Right ventricle myocardium inferior (tissue), 1 donor: ENCODE measurements at places on chromosomes 1 and 21.

- no peak for DNase-seq
These were observed 59.5 kb downstream of the IRF2BP2 start for GRCh38 chr1:234550341-234551031.

GRCh38 chr1:180482425-180483275 lies 19.7 kb downstream of the ACBD6 start:
- no peak for DNase-seq

- DNase-seq, result no peak
These were observed 1659.6 kb downstream of the NCAM2 start for GRCh38 chr21:22657781-22658180.

- no peak for DNase-seq
These were observed 61.1 kb downstream of the FMN2 start for GRCh38 chr1:240152611-240153297.

DNA sequence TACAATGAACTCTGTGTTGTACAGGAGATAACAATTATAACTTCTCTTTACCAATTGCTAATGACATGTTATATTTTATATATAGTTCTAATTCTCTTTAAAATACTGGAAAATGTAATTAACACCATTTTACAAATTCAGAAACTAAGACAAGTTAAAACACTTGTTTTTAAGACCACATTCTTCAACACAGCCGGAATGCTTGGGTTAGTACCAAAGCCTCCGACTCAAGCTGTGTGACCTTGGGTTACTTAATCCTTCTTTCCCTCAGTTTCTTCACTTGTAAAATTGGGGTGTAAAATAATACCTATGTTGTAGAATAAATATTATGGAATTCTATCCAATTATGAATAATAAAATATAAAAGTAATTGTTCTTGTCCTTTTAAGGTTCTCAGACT lies 378.7 kb downstream of the USH2A start:
- DNase-seq, result no peak

GRCh38 chr1:230028602-230029223 lies 38.3 kb upstream of the GALNT2 start:
- no peak for DNase-seq

DNA sequence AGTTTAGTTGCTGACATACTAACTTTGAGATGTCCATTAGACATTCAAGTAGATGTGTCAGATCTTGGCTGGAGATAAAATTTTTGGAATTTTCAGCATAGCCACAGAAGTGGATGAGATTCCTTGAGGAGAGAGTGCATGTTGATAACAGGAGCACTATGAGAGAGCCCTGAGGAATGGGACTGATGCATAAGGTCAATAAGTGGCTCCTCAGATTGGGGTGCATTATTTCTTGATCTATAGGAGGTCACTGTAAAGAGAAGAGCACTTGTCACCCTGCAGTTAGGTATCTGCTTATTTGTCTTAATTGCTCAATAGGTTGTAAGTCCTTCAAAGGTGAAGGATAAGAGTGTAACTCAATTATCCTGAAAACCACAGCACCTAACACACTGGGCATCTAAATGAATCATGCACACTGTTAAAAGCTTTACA lies 52.0 kb upstream of the TACSTD2 start:
- DNase-seq, result no peak

- peak; percentile 65 for DNase-seq
These were observed 5.8 kb downstream of the SDC3 start for GRCh38 chr1:30902593-30903290.

- no peak for DNase-seq
These were observed 38.6 kb downstream of the GPR3 start for GRCh38 chr1:27430903-27431600.

DNA sequence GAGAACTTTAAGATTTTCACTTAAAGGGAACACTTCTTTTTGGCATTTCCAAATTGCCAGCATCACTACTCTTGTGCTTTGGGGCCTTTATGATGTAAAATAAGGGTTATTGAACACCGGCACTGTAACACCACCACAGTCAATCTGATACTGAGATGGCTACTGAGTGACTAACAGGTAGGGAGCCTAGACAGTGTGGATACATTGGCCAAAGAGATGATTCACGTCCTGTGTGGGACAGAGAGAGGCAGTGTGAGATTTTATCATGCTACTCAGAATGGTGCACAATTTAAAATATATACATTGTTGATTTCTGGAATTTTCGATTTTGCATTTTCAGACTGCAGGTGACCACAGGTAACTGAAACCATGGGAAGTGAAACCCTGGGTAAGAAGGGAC lies 261.6 kb downstream of the SPATA17 start:
- no peak for DNase-seq

DNA sequence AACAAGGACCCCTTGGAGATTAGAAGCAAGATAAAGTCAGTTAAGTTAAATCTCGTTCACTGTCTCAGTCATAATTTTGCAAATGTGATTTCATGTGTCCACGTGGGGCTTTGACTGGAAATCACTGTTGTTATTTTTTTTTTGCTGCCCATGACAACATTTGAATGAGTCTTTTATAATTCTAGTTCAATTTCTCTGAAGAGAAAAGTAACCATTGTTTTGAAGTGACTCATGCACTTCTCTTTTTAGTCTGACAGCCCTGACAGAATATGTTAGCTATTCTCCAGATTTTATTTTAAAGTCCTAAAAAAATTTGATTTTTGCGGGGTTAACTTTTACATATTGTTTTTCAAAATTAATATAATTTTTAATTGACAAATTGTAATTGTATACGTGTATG lies 30.7 kb upstream of the NLRP3 start:
- no peak for DNase-seq

GRCh38 chr1:91020967-91021685 lies 709 bp downstream of the ZNF644 start:
- DNase-seq, result peak; percentile 82

DNA sequence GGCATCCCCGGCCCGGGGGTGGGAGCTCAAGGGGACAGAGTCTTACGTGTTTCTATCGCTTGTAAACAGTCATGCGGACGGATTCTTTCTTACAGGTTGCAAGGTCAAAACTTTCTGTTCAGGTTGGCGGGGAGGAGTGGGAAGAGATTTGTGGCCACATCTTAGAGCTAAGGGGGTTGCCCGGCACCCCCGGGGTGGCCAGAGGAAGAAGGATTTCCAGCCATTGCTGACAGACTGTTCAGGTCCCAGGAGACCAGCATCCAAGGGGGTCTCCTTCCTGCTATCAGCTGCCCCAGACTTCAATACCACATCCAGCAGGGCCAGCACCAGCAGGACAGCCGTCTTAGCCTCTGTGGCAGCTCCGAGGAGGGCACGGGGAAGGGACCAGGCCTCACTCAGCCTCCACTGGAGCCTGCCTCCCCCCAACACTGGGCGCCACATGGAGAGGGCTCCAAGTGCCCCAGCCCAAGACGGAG lies 52.0 kb downstream of the KIF21B start:
- no peak for DNase-seq

- no peak for DNase-seq
These were observed 37.3 kb downstream of the HSD3B1 start for GRCh38 chr1:119544165-119544762.

GRCh38 chr21:41373763-41374162 lies 11.9 kb downstream of the MX2 start:
- DNase-seq, result no peak

- no peak for DNase-seq
These were observed 83.5 kb upstream of the CLDN14 start for GRCh38 chr21:36563341-36563926.

DNA sequence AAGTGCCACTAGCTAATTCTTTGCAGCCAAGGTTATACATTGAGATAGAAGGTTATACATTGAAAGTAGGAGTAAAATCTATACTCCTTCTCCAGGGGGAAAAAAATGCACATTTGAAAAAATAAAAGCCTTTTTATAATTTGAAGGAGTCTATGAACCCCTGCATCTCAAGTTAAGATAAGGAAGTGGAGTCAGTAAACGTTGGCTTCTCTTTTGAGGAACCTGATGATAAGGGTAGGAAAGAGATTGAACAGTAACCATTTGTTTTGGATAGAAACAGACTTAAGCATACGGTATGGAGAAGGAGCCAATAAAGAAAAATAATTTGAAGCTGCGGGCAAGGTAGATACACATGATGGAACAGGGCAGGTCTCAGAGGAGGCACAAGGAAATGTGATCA lies 64.1 kb downstream of the RPAP2 start:
- no peak for DNase-seq

DNA sequence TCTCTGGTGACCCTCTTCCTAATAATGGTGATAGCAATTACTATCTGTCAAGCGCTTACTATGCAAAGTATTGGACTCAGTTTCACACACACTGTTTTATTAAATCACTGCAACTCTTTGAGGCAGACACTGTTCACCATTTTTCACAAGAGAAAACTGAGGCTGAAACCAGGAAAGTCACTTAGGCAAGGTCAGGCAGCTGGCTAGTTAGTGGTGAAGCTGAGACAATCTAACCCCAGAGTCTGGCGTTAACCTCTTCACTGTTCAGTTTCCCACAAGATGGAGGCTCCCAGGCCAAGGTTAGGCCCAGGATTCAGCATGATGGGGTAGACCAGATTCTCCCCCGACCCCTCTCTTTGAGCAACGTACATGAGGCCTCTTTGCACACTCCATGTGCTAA lies 4.8 kb upstream of the GJA8 start:
- no peak for DNase-seq

GRCh38 chr1:241640149-241640866 lies at the start of the genes CHML and OPN3:
TSS of gene CHML (minus strand) at chr1:241640369. CDS start at chr1:241635766, 4,603 bp downstream.
TSS of gene OPN3 (minus strand) at chr1:241640369. CDS start at chr1:241640254, 115 bp downstream.
- DNase-seq, result peak; percentile 97

DNA sequence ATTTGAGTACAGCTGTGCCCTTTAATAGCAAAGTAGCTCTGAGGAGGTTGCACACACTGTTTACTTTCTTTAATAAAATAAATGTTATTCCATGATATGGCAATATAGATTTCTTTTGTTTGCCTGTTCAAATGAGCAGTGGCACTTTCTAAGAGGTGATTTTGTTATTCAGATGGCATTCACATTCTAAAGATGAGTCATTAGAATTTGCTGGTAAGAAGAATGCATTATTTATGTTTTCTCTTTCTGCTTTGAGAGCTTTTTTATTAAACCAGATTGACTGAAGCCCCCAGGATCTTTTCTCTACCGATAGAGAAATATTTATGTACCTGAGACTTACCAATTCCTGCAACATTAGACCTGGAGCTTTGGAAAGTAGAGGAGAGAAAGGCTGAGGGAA lies 11.2 kb upstream of the LEPR start:
- DNase-seq, result no peak

- DNase-seq, result no peak
These were observed 196.9 kb downstream of the TTLL7 start for GRCh38 chr1:83802023-83802422.

DNA sequence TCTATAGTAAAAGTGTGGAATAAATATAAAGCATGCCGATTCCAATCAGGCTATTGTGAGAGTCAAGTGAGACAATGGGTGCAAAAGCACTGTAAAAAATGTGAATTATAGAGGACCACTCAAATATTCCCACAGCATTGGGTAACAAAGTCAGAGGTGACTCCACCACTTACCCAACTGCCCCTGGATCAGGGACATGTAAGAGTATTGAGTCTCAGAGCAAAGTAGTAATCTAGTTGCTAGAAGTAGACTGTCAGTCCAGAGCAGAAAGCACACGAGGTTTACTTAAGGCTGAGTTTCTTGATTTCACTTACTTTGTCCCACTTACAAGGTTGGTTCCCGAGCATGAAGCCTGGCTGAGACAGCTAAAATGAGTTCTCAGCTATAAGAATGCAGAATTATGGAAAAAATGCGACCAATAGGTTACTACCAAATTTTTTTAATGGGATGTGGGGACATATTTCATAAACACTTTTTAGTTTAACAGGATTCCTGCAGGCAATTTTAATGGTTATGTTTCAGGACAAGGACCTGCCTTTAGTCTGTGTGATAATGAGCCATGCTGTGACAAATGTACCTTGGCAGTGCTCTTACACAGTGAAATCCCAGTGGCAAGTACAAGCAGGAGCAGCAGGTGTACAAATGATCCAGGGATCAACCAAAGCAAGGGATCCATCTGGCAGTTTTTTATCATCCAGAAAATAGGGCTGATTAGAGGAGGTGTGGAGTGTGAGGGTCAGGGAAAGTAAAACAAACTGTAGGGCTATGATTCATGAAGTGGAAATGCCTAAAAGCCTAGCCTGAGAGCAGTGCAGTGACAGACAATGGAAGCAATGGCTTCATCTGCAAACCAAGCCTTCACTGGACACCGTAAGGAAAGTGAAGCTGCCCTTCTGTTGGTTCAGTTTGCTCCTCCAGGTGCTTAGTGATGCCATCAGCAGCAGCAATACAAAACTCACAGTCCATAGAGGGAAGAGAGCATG lies 156.2 kb upstream of the SPAG17 start:
- no peak for DNase-seq

GRCh38 chr1:110787328-110788071 lies 85.4 kb upstream of the CD53 start:
- DNase-seq, result no peak

DNA sequence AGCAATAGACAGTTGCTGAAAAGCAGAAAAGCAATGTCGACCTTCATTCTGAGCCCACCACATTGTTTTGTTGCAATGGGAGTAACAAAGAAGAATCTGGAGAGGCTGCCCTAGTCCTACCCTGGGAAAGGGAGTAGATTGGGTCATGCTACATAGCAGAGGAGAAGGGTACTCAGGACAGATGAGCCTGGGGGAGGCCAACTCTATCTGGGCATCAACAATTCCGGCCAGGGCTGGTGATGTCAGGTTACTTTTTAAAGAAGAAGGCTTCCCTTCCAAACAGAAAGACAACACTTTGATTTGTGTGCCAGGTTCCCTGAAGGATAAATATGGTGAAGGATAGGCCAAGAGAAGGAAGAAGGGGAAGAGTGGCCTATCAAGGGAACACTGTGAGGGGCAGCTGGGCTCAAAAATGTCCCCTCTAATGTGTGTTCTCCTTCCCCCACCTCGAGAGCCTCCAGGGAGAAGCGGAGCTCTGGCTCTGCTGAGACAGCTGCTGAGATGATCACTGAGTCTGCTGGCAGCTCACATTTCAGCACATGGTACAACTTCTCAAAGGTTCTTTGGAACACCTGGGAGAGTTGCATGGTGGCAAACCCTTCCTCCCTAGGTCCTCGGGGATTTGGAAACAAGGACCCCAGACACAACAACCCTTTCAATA lies 3.2 kb upstream of the ADIPOR1 start:
- DNase-seq, result no peak

GRCh38 chr1:211603191-211603701 lies 24.3 kb upstream of the SLC30A1 start:
- no peak for DNase-seq

DNA sequence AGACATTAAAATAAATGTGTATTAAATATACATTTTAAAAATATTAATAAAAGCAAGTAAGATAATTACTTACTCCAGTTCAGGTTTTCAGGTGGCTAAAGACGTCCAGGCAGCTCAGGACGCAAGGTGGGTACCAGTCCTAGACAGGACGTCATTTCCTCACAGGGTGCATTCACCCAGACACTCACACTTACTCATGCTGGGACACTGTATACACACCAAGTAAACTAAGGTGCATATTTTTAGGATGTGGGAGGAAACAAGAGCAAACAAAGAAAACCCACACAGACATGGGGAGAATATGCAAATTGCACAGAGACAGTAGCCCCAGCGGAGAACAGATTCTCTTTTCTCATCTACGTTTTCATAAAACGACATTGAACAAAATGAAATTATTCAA lies 457.9 kb downstream of the BRINP3 start:
- no peak for DNase-seq

GRCh38 chr1:235725434-235725833 lies 75.8 kb upstream of the GNG4 start:
- DNase-seq, result no peak
